IMR-90 (cell line): ENCODE measurements at places on chromosomes 1 and 21. TPM values are rescaled to one million over a fixed set of nuclear protein-coding genes. Genes with fewer than 3 reads are reported as not detected.

- H3K27me3 ChIP-seq, result no peaks in the 10 kb centered on the region
- no peak overlapping the region for H3K27ac ChIP-seq
- DNase-seq, result no peak
- peaks cover 3% of the 10 kb centered on the region; the same call in 1 of the 2 replicates for H3K36me3 ChIP-seq
Measured at GRCh38 chr1:198883184-198883583, 244.3 kb downstream of the PTPRC start.

DNA sequence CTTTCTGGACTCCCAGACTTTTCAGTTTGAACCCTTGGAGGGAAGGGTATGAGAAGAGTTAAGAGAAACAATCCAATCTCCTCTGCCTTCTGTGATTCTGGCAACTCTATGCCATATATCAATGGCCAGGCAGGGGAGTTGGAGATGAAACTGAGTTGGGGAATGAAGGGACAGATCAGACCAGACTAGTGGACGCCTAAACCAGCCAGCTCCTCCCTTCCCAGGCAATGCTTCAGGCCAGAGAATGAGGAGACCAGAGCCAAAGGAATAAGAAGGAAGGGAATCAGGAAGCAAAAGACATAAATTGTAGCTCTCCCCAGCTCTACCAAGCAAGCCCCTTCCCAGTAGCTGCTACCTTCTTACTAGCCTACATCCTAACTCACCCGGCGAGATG lies 22.7 kb downstream of the PLEKHA6 start:
- DNase-seq, result no peak
- H3K4me1 ChIP-seq, result peaks cover 50% of the 10 kb centered on the region
- H3K27me3 ChIP-seq, result no peaks in the 10 kb centered on the region
- H3K4me3 ChIP-seq, result no peak overlapping the region
- H3K36me3 ChIP-seq, result no peaks in the 10 kb centered on the region
- no peak overlapping the region for H3K27ac ChIP-seq

GRCh38 chr1:216168546-216168945 lies 254.7 kb downstream of the USH2A start:
- no peaks in the 10 kb centered on the region; the same call in 1 of the 2 replicates for H3K4me1 ChIP-seq
- no peak for DNase-seq
- no peak overlapping the region for H3K4me3 ChIP-seq
- H3K36me3 ChIP-seq, result no peaks in the 10 kb centered on the region
- H3K27ac ChIP-seq, result no peak overlapping the region
- no peaks in the 10 kb centered on the region for H3K27me3 ChIP-seq

ANKRD35 gene
- 0.90 and 1.1 TPM in 2 replicates for total RNA-seq

DNA sequence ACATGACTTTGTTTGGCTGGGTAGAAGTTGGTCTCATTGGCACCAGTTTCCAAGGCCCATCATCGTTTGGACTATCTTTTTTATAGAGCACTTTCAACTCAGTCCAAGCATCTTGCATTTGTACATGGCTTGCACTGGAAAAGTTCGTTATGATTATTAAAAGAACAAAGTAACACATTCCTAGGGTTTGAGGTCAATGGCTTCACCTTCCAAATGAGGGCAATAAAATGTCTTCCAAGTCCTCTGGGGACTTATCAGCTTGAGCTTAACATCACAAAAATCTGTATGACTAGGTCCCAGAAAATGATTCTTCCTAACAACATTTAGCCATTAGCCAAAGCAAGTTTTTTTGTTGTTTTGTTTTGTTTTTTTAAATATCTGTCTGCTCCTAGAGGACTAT lies 610.8 kb downstream of the LMO4 start:
- H3K4me3 ChIP-seq, result no peak overlapping the region
- no peaks in the 10 kb centered on the region for H3K36me3 ChIP-seq
- no peak for DNase-seq
